ENCODE measurements at places on chromosomes 3 and 15. TPM values are rescaled to one million over a fixed set of nuclear protein-coding genes. Genes with fewer than 3 reads are reported as not detected.

GOLGA6D gene
- not detected for total RNA-seq

ITIH4 gene
- 4.8 TPM for total RNA-seq

IRAK2 gene
- total RNA-seq = 7.2 TPM

COL6A5 gene
- not detected for total RNA-seq

CPLX3 gene
- not detected for total RNA-seq

RAB27A gene
- 9.7 TPM for total RNA-seq

GABRA5 gene
- total RNA-seq = not detected

TUSC7 gene
- total RNA-seq = not detected

C3orf49 gene
- not detected for total RNA-seq

LRRC34 gene
- total RNA-seq = 3.4 TPM

ATP13A4 gene
- total RNA-seq = 0.31 TPM

CHST13 gene
- total RNA-seq = not detected

LRRC58 gene
- 23.3 TPM for total RNA-seq

SERINC4 gene
- total RNA-seq = under 0.01 TPM

RHCG gene
- total RNA-seq = 0.13 TPM

SST gene
- total RNA-seq = not detected

MAP1A gene
- total RNA-seq = 49.3 TPM

IQCF5 gene
- total RNA-seq = not detected

ADPGK gene
- 62.6 TPM for total RNA-seq

GCSAM gene
- total RNA-seq = not detected

FRMD4B gene
- total RNA-seq = 18.0 TPM

CRABP1 gene
- not detected for total RNA-seq

PIGBOS1 gene
- total RNA-seq = 7.5 TPM

MESP1 gene
- total RNA-seq = 0.37 TPM

Measured in aortic smooth muscle cell (primary cell).